Activated CD4-positive, alpha-beta T cell treated with anti-CD3 and anti-CD28 coated beads, Interleukin-2, amount 50 U/mL, for 24 hours (primary cell): ENCODE measurements at places on chromosomes 2 and 18.

DNA sequence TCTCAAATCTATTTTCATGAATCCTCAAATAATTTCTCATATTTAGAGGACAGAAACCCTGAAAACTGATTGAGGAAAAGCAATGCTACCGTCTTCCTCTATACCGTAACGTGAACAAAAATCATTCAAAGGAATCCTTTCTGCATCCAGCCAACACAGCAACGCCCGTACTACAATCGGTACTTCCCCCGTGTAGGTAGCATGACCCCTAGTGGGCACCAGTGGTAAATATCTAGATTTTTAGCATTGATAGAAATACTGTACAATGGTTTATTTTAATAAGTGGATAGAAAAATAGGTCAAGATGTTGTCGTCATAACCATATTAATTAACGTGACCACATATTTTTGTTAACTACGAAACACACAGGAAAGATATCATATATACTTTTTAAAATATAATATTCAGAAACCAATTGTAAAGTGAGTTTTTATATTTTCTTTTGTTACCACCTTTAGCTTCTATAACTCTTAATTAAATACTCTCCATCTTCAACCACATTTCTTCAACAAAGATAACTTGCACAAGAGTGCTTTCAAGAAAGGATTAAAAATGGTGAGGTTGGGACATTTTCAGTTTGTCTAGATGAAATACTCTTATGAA is 194.1 kb downstream of the SS18 start:
- no peak for DNase-seq

DNA sequence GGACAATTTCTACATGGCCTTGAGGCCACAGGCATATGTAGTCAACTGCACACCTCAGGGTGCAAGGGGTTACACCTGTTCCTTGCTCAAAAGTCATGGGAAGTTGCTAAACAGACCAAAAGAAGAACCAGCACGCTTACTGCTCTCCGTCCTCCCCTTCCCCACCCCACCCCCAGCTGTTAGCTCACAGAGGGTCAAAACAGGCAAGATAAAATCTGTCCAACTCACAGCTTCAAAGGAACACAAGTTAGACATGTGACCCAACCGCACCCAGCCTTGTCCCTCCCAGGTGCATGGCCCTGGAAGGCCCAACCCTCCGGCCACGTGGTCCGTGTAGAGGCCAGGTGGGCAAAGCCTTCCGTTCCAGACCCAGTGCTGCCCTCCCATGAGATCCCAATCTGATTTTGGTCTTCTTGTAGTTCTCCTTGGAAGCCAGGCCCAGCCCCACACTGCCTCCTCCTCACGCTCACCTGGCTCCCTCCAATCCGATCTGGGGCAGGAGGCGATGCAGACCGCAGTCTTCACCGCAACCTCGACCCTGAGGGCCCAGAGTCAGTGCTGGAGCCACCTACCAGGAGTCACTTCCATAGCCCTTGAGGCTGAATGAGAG is 14.5 kb upstream of the ASPRV1 start:
- no peak for DNase-seq

GRCh38 chr2:207144173-207144785 is 21.5 kb downstream of the KLF7 start:
- DNase-seq, result no peak

DNA sequence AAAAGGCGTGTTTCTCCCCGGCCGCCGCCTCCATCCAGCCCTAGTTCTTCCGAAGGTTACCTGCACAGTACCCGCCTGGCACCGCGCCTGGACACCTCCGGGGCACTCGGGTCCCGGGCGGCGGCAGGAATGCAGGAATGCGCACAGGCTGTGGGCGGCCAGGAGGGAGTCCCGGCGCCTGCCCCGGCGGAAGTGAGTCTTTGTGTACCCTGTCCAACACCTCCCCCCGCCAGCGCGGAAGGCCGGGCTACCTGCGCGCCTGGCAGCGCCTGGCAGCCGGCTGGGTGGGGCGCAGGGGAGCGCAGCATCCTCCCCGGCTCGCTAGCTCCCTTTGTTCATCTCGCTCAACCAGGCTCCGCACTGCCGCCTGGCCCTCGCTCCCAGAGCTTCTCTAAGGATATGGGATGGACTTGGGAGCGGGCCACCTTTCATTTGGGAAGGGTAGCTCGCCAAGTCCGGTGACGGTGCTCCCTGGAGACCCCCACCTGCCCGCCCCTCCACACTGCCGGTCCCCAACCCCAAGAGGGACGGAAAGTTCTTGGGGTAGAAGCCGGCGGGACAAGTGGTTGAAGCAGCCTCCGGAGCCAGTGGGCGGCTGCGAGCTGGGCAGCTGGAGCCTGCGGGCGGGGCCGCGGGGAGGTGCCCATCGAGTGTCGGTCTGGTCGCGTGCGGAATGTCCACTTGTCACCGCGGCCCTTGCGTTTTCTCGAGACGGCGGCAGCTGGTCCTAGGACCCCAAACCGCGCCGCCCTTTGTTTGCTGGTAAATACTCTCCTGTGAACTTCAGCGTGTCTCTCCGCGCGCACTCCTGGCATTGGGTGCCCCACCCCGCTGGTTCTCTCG is 1.2 kb upstream of the ST6GAL2 start:
- DNase-seq, result no peak

GRCh38 chr2:187188783-187189631 is 259.0 kb downstream of the CALCRL start:
- DNase-seq, result no peak

GRCh38 chr2:216879727-216880508 is 20.1 kb upstream of the TNP1 start:
- DNase-seq, result no peak

GRCh38 chr2:216109962-216110614 is 940 bp downstream of the XRCC5 start:
- no peak for DNase-seq

DNA sequence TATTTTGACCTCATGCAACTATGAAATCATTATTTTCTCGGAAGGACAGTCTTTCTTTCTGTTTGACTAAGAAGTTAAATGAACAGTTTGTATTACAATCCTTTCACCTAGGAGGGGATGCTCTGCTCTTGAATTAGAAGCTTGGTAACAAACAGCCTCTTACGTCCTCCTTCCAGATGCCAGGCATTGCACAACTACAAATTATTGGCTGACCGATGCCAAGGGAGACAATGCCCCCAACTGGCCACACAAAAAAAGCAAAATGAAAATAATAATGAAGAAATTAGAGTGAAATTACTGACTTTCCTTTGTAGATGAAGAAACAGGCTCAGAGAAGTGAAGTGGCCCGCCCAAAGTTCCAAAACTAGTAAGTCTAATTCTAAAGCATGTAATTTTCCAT is 177.9 kb downstream of the CYRIA start:
- DNase-seq, result no peak

DNA sequence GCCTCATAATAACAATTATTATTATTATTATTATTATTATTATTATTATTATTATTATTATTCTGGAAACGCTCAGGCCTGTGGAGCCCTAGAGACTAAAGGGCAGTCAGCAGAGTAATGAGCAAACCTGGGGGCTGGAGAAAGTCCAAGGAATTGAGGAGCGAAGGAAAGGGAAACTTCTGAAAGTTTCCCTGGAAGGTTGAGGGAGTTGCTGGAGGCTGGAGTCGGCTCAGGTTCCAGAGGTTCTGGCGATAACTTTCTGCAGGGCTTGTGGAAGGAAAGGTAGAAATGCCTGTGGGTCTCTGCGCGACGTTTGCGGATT is 9.2 kb downstream of the POU3F3 start:
- no peak for DNase-seq

- no peak for DNase-seq
Measured at GRCh38 chr2:235041221-235041917, 89.6 kb downstream of the SH3BP4 start.

GRCh38 chr2:15389326-15389700 is 171.8 kb downstream of the NBAS start:
- no peak for DNase-seq

DNA sequence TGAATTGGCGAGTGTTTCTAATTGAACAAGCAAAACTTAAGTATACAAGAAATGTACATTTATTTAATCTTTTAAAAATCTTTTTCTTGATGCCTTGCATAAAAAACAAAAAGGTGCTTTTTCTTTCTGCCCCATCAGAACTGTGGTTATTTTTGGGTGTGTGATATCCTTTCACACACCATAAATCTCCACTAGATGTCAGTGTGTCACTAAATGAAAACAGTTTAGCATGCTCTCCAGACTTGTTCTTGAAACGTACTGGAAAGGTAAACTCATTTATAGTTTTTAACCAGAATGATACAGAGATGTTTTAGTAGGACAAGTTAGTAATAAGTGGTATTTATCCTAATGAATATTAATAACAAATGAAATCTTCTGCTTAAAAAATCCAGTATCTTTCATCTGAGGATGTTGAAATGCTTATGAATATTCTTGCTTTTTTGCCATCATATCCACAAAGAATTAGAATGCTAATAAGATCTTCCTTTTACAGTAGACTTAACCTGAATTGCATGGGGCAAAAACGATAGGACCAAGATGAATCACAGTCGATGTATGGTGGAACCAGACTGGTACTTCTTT is 96.8 kb downstream of the UBE2E3 start:
- peak; percentile 33 for DNase-seq

- no peak for DNase-seq
Measured at GRCh38 chr2:122145856-122146255, 390.4 kb downstream of the TSN start.

DNA sequence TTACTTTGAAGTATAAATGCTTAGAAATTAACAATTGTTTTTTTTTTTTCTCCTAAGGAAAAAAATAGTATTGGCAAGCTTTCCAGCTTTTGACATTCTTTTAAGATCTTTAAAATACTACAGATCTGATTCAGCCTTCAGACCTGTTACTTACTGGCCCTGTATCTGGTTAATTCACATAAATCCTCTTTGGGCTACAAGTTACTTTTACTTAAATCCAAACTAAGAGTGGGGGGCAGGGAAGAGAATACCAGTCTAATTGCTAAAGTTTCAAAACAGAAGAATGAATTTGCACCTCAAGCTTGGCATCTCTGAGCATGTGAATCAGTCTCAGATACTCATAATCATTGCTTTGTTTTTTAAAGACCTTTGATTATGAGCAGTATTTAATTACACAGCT is 386.3 kb downstream of the PARD3B start:
- DNase-seq, result no peak

DNA sequence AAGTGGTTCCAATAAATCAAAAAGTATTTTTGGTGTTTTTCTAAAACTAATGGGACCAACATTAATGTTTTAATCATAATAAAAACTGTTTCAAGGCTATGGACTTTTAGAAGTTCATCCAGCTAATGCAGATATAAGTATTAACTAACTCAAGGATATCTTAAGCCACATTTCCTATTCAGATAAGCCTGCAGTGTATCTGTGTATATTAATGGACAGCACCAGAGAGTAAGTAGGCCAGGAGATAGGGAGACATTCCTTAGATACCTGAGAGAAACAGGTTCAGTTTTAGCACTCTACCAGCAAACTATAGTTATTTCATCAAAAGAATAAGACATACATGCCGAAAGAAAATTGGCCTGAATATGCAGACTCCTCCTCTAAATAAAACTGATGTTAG is 27.3 kb downstream of the PREPL start:
- no peak for DNase-seq

DNA sequence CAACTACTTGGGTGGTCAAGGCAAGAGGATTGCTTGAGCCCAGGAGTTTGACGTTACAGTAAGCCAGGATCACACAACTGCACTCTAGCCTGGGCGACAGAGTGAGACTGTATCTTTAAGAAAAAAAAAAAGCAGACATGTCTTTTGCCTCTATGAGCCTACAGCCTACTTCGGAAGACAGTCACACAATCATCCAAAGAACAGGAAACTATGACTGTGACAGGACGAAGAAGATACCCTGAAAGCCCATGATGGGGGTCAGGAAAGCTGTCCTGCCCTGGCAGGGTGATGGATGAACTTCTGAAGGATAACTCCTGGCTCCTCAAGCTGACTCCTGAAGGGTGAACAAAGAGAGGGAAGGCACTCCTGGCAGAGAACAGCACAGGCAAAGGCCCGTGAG is 251.7 kb upstream of the SIX2 start:
- no peak for DNase-seq

- DNase-seq, result no peak
Measured at GRCh38 chr2:241386519-241386918, 30.4 kb downstream of the FARP2 start.

DNA sequence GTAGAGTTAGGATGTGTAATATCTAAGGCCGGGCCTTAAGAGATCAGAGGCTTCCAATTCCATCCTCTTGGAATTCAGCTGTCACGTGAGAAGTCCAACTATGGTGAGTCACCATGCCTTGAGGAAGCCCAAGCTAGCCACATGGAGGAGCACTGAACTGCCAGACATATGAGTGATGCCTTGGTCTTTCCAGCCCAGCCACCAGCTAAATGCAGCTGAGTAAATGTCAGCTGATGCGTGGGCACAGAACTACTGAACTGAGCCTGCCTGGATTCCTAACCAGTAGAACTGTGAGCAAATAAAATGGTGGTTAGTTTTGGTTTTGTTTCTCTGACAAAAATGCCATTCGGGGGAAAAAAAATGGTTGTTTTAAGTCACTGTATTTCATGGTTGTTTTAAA is 153.7 kb upstream of the SERTAD2 start:
- peak; percentile 25 for DNase-seq

DNA sequence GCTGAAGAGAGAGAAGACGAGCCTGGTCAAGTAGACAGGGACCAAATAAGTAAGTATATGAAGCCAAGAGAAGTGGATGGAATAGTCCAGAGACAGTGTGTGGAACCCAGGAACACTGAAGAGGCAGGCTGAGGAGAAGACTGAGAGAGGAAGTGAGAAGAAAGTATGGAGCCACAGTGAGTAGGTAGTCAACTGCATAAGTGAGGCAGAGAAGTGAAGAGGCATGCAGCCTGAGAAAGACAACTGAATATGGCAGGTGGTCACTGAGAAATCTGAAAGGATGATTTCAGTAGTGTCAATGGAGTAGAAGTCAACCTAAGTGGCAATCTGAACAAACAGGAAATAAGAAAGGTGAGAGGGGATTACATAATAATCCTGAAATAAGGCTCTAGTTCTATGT is 55.4 kb downstream of the CWC22 start:
- no peak for DNase-seq

GRCh38 chr2:230144355-230144754 is 75.4 kb downstream of the SP110 start:
- no peak for DNase-seq

- no peak for DNase-seq
Measured at GRCh38 chr18:4130734-4131719, 324.1 kb downstream of the DLGAP1 start.

- no peak for DNase-seq
Measured at GRCh38 chr2:177537636-177538035, 145.1 kb downstream of the AGPS start.

- DNase-seq, result no peak
Measured at GRCh38 chr2:68031043-68031442, 31.8 kb downstream of the C1D start.

GRCh38 chr2:10759151-10759714 is 37.8 kb downstream of the ATP6V1C2 start:
- DNase-seq, result no peak

- DNase-seq, result no peak
Measured at GRCh38 chr2:237702441-237703391, 75.3 kb downstream of the LRRFIP1 start.

GRCh38 chr18:22293417-22293816 is 124.0 kb downstream of the GATA6 start:
- no peak for DNase-seq
